ENCODE measurements at places on chromosomes 13 and 19.

DNA sequence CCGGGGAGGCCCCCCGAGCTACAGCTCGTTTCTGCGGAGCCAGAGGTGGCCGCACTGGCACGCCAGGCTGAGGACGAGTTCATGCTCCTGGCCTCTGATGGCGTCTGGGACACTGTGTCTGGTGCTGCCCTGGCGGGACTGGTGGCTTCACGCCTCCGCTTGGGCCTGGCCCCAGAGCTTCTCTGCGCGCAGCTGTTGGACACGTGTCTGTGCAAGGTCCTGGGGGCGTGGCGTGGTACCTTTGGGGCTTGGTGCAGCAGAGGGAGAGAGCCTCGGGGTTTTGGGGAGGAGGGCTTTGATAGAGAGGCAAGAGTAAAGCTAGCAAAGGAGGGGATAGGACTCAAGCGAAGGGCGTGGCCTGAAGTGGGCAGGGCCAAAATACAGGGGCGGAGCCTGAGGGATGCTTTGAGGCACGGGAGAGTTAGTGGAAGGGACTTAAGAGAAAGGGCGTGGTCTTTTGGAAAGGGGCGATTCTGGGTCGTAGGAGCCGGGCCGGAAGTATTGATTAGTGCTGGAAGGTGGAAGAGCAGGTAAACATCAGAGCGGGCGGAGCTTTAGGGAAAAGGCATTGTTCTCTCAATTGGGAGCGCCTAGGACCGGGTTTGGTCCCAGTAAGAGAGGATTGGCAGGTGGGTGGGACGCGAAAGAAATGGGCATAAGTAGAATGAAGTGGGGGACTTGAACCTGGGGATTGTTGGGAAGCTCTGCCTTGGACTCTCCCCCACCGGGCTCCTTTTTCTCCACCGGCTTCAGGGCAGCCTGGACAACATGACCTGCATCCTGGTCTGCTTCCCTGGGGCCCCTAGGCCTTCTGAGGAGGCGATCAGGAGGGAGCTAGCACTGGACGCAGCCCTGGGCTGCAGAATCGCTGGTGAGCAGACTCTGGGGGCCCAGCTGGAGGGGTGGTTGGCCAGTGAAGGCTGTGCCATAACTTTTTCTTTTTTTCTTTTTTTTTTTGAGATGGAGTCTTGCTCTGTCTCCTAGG, 1.2 kb downstream of the PPM1N start:
- peak; percentile 79 for DNase-seq

- peak; percentile 21 for DNase-seq
These were observed 3.2 kb upstream of the PDE4C start for GRCh38 chr19:18229474-18229873.

DNA sequence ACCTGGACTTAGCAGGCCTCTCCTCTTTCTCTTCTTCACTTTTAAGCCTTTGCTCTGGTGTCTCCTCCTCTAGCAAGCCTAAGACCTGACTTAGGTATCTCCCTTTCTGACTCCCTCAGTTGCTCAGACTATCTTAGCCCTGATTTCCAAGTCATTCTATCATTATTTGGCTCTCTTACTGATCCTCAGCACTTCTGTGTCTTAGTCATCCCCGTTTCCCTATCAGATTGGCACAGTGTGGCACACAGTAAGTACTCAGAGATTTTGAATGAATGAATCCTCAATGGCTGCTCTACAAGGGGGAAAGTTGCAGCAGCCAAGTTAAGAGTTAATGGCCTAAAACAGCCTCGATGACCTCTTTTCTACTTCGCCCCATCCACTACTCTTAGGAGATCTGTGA, 8.2 kb downstream of the KCTD12 start:
- no peak for DNase-seq

- DNase-seq, result no peak
These were observed 101.2 kb downstream of the ATP11A start for GRCh38 chr13:112790735-112791641.

DNA sequence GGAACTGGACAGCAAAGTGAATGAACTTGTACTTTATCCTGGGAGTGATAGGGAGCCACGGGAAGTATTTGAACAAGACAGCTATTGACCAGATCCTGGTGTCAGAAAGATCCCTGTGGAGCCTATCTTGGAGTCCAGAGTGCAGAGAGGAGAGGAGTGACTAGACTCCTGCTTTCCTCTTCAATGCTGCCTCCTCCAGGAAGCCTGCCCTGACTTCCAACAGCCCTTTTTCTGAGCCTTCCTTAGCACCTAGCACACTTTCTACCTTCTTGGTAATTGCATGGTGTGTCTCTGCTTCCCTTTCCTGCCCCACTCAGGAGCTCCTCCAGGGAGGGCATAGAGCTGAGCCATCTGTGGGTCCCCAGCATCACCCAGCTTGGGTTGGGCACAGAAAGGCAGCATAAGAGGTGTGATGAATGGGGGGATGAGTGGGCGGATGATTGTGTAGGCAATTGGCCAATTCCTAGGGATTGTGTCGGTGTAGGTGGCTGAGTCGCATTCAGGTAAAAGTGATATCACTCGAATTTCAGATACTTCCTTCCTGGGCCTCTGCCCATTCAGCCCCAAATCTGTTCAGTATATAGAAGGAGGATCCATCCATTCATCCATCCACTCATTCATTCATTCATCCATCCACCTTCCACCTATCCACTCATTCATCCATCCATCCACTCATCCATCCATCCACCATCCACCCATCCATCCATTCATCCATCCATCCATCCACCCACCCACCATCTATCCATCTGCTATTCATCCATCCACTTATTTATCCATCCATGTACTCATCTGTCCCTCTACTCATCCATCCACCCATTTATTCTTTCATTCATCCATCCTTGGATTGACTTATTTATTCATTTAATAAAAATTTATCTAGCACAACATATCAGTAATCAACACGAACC, 26.9 kb downstream of the CYP4F22 start:
- peak; percentile 20 for DNase-seq
